ENCODE measurements at places on chromosomes 6 and 20. TPM values are rescaled to one million over a fixed set of nuclear protein-coding genes. Genes with fewer than 3 reads are reported as not detected.

The BICRAL gene
- total RNA-seq: 3.0 TPM

The MRAP2 gene
- total RNA-seq: 2.0 TPM

The WFDC12 gene
- total RNA-seq: not detected

The TCF21 gene
- not detected for total RNA-seq

The HTR1B gene
- 0.25 TPM for total RNA-seq

The LAMA4 gene
- 1.4 TPM for total RNA-seq

The C20orf204 gene
- total RNA-seq: 0.33 TPM

The CLPSL1 gene
- total RNA-seq: not detected

The NEURL2 gene
- total RNA-seq: 1.1 TPM

The PRR18 gene
- total RNA-seq: 0.11 TPM

The DACT2 gene
- 0.15 TPM for total RNA-seq

The TOX2 gene
- total RNA-seq: 8.5 TPM

The GPSM3 gene
- total RNA-seq: 0.46 TPM

The TUBB2A gene
- 77.9 TPM for total RNA-seq

The ARMH2 gene
- not detected for total RNA-seq

The RSPO4 gene
- not detected for total RNA-seq

The MAP1LC3A gene
- 26.4 TPM for total RNA-seq

The NPEPL1 gene
- 35.8 TPM for total RNA-seq

The ABRACL gene
- 48.6 TPM for total RNA-seq

The BFSP1 gene
- total RNA-seq: 4.0 TPM

The CLVS2 gene
- 0.15 TPM for total RNA-seq

The GJA10 gene
- not detected for total RNA-seq

The FUT9 gene
- total RNA-seq: not detected

The TEAD3 gene
- total RNA-seq: 6.7 TPM

The VGLL2 gene
- total RNA-seq: not detected

The CAPN11 gene
- total RNA-seq: not detected

The TAF4 gene
- 19.3 TPM for total RNA-seq

The RIPOR2 gene
- total RNA-seq: not detected

The TTK gene
- 18.9 TPM for total RNA-seq

All from A549 treated with GW870086 at 1 μM for 4 hours (cell line).